Hypothalamus (tissue), 51 donors: ENCODE measurements at places on chromosomes 5 and 9.

DNA sequence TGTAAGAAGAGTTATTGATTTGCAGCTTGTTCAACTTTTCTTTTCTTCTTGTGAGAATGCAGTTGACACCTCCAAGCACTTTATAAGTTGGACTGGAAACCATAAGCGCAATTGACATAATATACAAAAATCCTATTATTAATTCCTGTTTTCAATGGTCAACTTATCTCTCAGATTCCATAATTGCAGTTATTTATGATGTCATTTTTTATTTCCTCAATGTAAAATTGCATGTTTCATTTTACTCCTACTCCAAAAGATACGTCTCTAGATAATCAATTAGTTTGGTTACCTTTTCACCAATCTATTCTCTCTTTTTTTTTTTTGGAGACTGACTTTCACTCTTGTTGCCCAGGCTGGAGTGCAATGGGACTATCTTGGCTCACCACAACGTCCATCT is 1416.1 kb upstream of the CDH6 start:
- no peak for DNase-seq

DNA sequence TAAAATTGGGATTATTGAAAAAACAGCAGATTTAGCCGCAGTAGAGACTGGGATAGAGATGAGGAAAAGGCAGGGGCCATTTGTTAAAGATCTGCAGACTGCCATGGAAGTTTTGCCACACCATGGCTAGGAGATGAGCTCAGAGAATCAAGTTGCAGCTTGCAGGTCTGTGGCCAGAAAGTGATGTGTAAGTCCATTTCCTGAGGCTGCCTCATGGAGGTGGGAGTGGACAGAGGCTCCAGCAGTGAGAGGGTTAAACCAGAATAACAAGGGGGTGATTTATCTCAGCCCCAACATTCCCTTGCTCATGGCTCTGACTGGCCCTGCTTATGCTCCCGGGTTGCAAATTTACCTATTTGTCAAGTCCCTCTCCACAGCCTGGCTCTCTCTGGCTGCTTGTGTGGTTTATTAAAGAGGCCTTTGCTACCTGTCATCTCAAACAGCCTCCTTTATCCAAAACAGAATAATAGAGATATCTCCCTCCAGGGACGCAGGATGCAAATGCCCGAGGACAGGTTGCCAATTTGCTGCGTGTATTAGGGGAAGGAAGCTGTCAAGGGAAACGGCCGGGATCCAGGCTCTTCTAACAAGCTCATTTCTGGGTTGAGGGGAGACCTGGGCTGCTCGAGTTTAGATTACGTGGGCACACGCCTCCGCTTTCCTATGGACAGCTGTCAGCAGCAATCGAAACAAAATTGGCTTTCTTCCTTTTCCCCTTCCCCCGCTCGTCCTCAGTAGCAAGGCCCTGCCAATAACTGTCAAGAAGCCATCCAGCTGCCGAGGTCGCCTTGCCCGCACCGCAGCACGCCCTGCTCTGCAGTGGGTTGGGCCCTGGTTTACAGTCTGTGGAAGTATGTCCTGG is 72.8 kb upstream of the PITX1 start:
- DNase-seq: no peak

- no peak for DNase-seq
Measured at GRCh38 chr9:19020886-19021455, 12.0 kb downstream of the SAXO1 start.

DNA sequence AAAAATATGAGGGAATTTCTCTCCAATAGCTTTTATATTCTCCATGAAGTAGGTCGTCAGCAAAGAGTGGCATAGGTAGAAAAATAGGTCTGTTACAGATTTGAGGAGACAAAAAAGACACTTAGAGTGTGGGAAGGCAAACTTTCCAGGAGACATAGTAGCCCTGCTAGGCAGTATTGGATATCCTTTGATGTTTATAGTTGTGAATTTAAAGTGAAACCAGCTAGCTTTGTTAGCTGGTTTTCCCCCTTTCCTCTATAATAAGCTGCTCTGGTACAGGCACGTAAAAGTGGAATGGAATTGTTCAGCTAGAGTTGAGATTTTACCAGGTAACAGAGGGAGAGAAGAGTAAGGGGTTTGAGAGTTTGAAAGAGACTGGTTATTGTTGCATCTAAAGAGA is 17.1 kb upstream of the APC start:
- no peak for DNase-seq

DNA sequence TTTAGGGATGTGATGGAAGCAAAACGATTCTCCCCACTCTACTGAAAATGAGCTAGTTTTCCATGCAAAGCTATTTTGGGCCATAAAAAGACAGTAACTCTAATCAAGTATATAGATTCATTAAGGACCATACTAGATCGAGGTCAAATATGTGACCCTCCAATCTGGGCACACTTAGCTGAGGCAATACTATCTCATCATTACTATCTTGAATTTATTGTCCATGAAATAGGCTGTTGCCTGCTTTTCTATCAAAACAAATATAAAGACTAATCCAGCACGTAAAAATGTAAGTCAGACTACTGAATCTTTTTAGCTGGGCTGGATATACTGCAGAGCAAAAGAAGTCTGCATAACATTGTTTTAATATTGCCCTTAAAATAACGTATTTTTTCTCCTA is 943.1 kb downstream of the NR2F1-AS1 start:
- DNase-seq: no peak

GRCh38 chr9:69004836-69005235 is 9.1 kb downstream of the PRKACG start:
- DNase-seq: no peak

GRCh38 chr9:114037961-114038723 is 40.0 kb downstream of the AMBP start:
- no peak for DNase-seq

- DNase-seq: no peak
Measured at GRCh38 chr9:110050925-110051355, 157.0 kb downstream of the C9orf152 start.

GRCh38 chr5:86896916-86897315 is 279.2 kb downstream of the COX7C start:
- no peak for DNase-seq

- no peak for DNase-seq
Measured at GRCh38 chr5:32136342-32136741, 37.8 kb downstream of the GOLPH3 start.

DNA sequence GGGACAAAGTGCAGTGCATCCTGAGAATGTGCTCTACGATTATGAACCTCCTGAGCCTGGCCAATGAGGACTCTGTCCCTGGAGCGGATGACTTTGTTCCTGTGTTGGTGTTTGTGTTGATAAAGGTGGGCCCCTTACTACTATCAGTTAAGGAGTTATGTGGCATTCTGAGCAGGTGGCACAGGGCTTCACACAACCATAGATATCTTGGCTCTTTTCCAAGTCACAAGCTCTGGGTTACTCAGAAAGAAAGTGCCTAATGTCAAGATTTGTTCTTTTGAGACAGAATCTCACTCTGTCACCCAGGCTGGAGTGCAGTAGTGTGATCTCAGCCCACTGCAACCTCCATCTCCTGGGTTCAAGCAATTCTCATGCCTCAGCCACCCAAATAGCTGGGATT is 99.0 kb downstream of the GAPVD1 start:
- no peak for DNase-seq

GRCh38 chr9:127537792-127538191 is 74.3 kb upstream of the STXBP1 start:
- DNase-seq: no peak

DNA sequence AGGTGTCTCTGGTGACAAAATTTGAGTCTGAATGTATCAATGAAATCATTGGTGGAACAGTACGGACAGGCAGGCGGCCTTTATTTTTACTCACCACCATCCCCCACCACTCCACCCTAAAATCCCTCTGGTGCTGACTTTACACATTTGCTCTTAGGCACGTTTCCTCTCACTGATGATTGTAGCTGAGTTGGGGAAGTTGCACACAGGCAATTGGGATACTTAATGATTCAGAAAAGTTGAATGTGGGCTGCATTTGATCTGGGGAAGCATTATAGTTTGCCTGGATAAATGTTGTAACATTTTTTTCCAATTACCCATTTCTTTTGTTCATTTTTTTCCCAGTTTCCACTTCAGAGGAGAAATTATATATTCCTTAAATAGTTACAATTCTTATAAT is 658.4 kb downstream of the TLR4 start:
- no peak for DNase-seq

DNA sequence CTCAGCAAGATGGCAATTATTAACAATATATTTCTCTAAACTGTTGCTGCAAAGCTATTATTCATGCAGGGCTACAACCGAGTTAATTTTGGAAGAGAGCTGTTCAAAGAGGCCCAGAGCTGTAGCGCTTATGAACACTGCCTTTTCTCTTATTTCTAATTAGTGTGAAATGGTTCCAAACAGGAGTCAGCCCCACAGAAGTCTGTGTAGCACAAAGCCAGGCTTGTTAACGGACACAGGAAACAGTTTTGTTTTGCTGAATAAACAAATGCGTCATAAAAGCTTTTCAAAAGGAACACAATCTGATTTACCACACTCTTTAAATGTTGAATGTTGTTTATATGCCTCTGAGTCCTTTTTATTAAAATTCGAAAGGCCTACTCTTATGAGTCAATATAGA is 396.5 kb downstream of the ANXA1 start:
- DNase-seq: peak; percentile 33

DNA sequence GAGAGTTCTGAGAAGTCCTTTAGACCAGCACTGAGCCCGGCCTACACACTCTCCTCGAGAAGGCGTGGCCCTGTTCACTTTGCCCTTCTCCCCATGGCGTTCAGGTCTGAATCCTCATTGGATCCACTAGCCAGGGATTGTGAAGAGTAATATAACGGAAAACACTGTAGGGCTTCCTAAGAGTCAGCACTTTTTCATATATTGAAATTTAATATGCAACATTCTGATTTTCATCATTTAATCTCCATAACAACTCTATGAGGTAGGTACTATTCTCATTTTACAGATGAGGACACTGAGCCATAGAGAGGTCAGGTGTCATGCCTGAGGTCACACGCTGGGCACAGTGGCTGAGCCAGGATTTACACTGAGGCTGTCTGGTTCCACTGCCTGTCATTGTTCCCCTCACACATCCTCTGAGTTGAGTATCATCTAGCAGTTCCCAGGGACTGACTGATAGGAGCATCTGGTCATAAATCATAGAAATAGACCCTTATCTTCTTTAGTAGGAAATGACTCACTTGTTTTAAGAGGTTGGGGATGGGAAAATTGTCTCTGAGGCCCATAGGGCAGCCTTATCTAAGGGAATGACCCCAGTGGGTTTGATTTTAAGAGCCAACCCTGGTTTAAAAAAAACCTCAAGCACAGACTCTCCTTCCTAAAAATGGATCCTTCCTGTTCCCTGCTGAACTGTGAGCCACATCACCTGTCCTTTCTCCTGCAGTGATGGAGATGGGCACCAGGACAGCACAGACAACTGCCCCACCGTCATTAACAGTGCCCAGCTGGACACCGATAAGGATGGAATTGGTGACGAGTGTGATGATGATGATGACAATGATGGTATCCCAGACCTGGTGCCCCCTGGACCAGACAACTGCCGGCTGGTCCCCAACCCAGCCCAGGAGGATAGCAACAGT is 41.2 kb downstream of the THBS4 start:
- DNase-seq: no peak

DNA sequence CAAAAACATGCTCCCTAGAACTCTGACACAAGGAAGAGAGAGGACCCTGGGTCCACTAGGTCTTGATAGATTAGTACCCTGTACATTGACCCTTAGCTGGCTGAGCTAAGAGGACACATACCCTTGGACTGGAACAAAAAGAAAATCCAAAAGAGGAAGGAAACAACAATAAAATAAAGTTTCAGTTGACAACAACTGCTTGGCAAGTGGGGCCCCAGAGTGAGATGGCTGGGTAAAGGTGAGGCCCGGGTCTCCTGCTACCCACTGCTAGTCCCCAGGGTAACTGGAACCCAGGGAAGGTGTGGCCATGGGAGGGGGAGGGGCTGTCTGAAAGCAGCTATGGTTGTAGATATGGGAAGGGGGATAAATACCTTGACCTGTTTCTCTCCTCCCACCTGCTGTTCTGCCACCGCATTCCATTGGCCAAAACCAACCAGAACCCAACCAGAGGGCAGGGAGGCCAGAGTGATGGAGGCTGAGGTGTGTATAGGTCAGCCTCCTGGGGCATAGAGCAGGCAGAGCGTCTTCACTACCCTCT is 11.7 kb downstream of the TAL2 start:
- no peak for DNase-seq

DNA sequence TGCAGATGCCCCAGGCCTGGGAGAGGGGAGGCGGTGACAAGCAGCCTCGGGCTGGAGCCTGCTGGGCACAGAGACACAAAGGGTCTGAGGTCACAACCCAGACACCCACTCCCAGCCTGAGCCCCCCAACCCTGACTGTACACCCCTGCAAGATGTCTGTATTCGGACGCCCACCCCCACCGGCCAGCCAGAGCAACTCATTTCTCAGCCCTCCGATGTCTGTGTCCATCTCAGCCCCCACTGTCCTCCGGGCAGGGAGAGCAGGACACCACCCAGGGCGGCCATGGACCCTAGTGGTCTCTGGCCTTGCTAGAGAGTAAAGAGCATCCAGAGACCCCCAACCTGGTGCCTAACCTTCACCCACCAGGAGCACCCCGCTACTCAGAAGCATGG is 3.9 kb downstream of the LCN12 start:
- no peak for DNase-seq

GRCh38 chr5:150656191-150657132 is 4.6 kb upstream of the MYOZ3 start:
- peak; percentile 40 for DNase-seq

DNA sequence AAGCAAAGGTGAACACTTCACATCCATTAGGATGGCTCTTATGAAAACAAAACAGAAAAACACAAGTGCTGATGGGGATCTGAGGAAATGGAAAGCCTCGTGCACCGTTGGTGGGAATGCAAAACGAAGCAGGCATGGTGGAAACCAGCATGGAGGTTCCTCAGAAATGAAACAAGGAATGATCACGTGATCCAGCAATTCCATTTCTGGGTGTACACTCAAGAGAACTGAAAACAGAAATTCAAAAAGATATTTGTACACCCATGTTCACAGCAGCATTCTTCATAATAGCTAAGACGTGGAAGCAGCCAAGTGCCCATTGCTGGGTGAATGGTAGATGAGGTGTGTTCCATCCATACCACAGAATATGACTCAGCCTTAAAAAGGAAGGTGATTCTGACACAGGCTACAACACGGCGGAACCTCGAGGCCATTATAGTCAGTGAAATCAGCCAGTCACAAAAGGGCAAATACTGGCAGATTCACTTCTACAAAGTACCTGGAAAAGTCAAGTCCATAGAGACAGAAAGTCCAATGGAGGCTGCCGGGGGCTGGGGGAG is 87.2 kb upstream of the RAPGEF1 start:
- no peak for DNase-seq
